Cerebellar nuclear complex (tissue), 1 donor: ENCODE measurements at places on chromosomes 7 and 10.

GRCh38 chr10:72049969-72050781, 38.2 kb downstream of the SPOCK2 start:
- no peak for DNase-seq

GRCh38 chr10:86061278-86062197, 305.1 kb downstream of the GRID1 start:
- no peak for DNase-seq

- DNase-seq: no peak
These were observed 161.1 kb downstream of the PAXIP1 start for GRCh38 chr7:154841731-154842331.

GRCh38 chr10:10911471-10911921, 106.2 kb upstream of the CELF2 start:
- DNase-seq: no peak

GRCh38 chr10:95876756-95877155, 31.0 kb upstream of the CC2D2B start:
- no peak for DNase-seq

GRCh38 chr10:105974803-105975456, 1189.6 kb downstream of the SORCS1 start:
- DNase-seq: no peak

GRCh38 chr7:22681852-22682657, 44.9 kb upstream of the IL6 start:
- no peak for DNase-seq

GRCh38 chr10:12906051-12906541, 95.4 kb downstream of the CCDC3 start:
- no peak for DNase-seq

DNA sequence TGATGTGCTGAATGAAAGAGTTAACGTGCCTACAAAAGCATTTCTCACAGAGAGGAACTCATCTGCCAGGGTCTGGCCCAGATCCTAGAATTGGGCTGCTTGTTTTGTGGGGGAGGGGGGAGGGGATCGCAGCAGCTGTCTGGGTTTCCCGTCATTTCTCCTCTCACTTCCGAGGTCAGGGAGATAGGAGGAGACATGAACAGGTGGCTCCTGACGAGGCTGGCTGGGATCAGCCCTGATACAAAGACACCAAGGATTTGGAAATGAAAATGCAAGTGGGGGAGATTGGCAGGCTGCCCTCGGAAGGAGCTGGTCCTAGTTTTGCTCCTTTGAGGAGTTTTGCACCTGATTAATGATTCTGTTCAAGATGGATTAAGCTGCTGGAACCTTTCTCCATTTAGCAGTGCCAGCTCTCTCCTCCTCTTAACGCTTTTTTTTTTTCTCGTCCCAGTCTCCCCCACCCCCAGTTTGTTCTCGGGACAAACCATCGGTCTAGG, 86.8 kb upstream of the KMT2C start:
- DNase-seq: no peak

DNA sequence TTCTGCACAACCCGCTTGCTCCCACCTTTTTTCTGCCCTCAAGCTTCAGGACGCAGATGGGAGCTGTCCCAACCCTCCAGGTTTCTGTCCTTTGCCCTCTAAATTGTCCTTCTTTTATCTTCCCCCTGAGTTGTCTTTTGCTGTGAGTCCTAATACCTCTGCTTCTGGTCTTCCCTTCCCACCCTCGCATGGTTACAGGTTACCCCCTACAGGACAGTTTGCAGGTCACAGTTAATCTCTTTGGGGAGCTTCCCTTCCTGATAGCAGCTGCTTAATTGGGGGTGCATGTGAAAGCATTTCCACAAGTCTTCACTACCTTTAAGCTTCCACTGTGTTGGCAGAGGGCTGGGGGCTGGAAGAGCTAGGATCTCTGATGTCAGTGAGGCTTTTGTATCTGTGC, 121.5 kb upstream of the CXCL12 start:
- DNase-seq: no peak

DNA sequence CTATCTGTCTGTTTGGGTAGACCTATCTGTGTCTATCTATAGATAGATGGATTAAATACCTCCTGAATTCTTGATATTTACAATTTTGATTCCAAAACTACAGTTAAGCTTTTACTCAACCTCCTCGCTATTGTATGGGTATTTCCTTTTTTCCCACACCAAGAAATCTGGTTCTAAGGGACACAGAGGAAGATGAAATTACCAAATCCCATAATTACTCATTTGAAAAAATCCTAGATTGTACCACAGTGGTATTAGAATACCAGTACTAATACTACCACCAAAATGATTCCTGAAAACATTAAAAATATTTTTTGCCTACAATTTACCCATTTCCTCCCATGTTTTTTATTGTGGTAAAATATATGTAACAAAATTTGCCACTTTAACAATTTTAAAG, 53.2 kb downstream of the LRGUK start:
- no peak for DNase-seq

GRCh38 chr10:118259288-118259906, 82.7 kb downstream of the FAM204A start:
- DNase-seq: no peak

GRCh38 chr10:74145133-74145532, 5.5 kb downstream of the AP3M1 start:
- DNase-seq: no peak

DNA sequence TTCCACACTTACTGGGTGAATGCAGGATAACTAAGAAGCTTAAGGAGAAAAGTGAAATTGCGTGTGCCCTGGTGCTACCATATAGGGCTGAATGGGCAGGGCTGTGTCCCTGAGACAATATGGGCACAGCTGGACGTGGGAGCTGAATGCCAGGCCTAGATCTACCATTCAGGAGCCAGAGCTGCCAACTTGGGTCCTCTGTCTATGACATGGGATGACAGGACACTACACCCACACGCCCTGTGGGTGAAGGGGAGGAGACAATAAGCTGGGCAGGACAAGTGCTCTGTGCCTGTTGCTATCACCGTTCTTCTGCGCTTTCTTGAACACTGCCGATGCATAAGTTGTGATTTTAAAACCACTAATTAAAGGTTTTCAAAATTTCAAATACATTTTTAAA, 293.9 kb downstream of the TNS3 start:
- no peak for DNase-seq

DNA sequence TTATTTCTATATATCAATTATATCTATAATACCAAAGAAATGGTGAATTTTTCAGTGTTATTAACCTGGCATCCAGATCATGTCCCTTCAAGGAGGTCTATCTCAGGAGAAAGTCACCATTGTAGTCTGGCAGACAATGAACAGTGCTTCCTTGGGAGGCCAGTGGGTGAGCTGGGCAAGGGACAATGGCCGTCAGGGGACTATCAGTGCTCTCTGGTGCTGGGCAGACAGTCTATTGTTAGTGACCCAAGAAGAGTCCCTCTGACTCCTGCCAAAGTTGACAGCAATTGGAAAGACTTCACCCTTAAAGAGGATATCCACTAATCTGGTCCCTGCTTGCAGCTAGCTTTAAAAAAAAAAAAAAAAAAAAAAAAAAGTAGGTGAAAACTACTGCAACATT, 7.1 kb downstream of the JAZF1 start:
- no peak for DNase-seq

DNA sequence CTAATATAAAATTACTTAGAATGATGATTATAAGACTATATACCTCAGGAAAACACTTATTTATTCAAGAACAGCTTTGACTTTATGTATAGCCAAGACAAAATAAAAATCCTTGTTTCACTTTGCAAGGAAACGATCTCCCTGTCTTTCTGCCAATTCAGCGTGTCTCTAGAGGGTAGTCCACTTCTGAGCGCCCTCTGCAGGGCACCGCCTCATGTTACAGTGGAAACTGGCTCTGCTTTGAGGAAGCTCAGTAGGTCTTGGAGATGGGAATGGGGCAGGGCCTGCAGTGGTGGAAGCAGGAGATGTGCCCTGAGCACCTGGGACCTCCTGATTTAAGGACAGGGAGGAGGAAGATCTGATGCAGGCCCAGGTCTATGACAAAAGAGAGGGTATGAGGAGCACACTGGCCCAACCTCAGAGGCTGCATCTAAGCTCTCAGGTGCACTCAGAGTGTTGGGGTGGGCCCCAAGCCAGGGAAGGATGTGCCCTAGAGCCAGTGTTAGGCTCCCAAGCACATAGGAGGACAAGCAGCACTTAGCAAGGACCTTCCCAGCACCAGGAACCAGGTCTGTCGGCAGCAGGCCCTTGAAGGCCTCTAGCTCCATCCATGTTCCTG, 481.0 kb downstream of the TNS3 start:
- DNase-seq: no peak

DNA sequence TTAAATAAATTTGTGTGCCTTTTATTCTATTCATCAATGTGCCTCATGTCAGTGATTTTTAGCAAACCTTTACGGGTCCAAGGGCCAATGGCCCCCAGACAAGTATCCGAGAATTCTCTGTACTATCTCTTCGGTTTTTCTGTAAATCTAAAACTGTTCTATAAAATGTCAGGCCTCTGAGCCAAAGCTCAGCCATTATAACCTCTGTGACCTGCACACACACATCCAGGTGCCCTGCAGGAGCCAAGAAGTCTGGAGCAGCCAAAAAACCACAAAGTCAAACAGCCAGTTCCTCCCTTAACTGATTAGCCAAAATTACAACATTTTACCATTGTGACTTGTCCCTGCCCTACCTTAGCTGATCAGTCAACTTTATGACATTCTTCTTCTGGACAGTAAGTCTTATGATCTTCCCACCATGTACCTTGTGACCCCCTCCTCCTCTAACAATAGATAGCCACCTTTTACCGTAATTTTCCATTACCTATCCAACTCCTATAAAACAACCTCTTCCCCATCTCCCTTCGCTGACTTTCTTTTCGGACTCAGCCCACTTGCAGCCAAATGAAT, 363.8 kb downstream of the SEMA3D start:
- no peak for DNase-seq

DNA sequence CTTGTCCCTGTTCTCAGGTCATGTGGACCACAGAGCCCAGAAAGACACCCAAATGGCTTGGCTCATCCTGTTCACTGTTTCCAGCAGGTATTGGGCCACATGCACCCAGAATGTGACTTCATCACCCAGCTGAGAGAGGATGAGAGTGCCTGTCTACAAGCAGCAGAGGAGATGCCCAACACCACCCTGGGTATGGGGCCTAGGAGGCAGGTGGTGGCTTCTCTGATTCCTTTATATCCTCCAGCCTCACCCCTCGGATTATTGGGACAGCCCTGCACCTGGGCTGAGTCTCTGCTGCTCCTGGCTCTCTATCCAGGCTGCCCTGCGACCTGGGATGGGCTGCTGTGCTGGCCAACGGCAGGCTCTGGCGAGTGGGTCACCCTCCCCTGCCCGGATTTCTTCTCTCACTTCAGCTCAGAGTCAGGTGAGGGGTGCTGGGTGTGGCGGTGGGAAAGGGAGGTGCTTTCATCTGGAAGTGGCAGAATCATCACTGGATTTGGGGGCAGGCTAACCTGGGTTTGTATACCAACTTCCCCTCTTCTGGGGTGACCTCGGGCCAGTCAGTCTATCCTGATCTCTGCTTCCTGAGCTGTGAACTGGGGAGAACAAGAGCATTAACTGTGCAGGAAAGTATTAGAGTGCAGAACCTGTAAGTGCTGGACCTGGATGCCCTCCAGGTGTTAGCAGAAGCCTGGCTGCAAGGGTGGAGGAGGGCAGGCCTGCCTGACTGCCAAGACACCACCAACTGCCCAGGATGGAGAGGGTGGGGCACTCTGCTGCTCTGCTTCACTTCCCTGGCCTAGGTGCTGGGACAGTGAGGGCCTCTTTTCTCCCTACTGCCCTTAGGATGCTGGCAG, 5.2 kb downstream of the GHRHR start:
- peak; percentile 30 for DNase-seq

DNA sequence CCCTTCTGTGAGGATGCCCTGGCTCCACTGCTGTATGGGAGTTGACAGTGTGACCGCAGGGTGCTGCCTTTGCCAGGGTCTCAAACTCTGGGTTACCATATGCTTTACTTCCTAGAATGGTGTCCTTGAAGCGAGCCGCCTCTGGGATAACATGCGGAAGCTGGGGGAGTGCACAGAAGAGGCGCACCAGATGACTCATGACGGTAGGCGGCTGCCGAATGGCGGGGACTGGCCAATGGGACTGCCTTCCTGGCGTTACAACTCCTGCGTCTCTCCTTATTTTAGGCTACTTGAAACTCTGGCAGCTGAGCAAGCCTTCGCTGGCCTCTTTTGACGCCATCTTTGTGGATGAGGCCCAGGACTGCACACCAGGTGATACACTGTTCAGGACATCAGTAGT, 27.3 kb downstream of the FBH1 start:
- DNase-seq: no peak

GRCh38 chr10:63246356-63246755, 113.2 kb downstream of the NRBF2 start:
- DNase-seq: no peak

DNA sequence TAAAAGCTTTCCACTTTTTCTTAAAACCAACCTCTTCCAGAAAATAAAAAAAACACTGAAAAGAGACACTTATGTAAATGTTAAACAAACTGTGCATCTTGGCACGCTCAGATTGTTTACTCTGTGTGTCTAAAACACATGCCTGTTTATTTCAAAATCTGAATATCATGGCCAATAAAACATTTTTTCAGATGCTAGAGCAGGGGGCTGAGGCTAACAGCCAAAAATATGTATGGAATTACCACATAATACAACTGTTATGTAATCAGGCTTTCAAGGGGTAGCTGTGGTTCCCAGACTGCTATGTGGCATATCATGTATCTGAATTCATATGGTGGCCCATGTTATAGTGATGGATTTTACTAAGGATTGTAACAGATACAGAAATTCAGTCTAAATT, 130.4 kb downstream of the HIBADH start:
- DNase-seq: no peak

DNA sequence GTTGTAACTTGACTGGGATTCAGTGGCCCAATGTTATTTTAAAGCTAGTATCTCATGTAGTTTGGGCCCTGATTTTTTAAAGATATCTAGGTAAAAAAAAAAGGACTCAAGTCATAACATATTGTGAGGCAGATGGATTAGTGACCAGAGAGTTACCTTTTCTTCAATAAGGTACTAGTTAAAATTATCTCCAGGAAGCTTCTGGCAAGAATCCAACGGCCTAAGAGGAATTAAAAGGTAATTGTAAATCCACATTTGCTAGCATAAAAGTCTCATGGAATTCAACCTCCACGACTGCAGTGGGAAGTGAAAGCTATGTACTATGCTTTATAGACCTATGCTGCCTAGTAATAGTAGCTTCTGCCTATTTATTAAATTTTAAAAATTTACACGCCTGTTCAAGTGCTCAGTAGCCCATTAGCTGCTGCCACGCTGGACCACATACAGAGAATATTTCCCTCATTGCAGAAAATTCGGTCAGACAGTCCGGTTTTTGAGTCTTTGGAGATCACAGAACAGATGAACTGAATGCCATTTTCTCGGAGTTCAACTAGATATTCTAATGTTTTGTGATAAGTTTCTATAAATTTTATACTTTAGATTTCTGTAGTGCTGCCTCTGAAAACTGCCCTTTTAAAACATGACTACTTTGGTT, 118.4 kb downstream of the NSUN6 start:
- peak; percentile 8 for DNase-seq
